ENCODE measurements at places on chromosomes 5 and 9.

DNA sequence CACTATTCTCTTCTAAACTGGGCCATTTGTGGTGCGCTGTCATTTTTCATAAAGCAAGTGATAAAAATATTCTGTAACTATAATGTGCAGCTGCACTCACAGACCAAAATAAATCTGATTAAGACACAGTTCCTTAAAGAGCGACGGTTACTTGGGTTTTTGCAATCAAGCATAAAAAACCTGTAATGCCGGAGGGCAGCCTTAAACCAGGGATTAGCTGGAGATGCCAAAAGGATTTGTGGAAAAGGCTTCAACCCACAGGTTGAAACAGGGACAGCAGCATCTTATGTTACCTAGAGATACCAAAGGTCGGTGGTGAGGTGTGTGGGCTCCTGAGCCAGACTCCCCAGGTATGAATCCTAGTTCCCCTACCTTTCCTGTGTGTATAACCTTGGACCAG lies 49.3 kb downstream of the CTNND2 start:
- DNase-seq = no peak

- DNase-seq = no peak
These were observed 45.0 kb downstream of the TSPAN17 start for GRCh38 chr5:176692326-176692725.

DNA sequence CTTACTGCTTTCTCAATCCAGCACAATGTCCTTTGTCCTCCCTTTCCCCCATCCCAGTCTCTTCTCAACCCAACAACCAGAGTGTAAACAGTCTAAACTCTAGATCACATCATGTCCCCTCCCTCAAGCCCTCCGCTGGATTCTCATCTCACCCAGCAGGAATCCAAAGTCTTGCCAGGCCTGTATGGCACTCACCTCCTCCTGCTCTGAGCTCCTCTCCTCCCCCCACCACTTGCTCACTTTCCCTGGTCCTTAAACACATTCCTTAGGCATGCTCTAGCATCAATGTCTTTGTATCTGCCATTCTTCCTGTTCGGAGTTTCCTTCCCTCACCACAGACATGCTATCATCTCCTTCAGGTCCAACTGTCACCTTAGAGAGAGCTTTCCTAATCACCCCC lies 78.8 kb downstream of the NIPSNAP3B start:
- DNase-seq = no peak

DNA sequence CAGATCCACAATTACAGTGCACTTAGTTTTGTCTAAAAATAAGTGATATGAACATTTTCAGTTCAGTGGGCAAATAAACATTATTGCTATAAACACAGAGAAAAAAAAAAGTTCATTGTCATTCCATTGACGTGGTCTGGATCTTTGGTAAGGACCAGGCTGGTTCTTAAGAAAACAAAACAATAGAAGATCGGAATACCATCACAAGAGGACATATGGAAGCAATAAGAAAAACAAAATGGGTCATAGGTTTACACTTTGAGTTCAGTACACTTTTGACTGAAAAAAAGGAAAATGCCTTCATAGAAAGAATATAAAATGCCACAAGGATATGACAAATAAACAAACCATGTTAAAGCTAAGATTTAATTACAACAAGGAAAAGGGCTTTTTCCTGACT lies 289.5 kb upstream of the TYRP1 start:
- DNase-seq = no peak

DNA sequence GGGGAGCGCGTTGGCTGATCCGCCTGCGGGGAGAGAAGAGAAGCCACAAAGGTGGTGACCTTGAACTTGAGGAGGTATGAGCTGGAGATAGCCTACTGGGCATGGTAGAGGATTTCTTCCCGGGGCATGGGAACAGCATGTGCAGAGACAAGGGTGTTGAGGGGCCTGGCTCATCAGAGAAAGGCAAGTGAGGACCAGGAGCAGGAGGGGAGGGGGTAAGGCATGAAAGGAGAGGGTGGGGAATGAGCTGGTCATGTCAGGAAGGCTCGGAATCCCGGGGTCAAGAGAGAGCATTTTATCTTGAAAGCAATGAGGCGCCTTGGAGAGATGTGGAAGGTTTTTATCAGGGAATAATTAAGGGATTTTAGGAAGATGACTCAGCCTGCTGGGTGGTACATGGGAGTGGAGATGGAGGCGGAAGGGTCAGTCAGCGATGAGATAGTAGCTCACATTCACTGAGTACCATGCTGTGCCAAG lies 121.1 kb downstream of the LHX2 start:
- no peak for DNase-seq

DNA sequence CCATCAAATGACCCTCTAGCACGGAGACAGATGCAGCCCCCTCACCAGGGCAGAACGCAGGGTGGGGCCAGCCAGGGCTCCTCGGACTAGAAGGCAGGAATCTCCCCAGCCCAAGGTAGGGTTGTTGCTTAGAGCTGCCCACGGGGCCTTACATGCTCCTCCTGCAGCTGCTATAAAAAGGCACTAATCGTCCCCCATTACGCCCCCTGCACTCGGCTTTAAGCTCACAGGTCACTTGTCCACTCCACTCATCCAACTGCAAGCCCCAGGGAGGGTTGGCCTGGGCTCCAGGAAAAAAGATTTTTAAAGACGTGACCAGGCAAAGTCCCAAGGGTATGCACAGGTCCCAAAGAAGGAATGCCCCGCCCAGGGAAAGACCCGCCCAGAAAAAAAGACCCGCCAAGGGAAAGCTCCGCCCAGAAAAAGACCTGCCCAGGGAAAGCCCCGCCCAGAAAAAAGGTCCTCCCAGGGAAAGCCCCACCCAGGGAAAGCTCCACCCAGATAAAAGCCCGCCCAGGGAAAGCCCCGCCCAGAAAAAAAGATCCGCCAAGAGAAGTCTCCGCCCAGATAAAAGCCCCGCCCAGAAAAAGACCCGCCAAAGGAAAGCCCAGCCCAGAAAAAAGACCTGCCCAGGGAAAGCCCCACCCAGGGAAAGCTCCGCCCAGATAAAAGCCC lies 11.1 kb downstream of the GRIN1 start:
- no peak for DNase-seq

- DNase-seq = no peak
These were observed 168.9 kb downstream of the MAPKAP1 start for GRCh38 chr9:125538092-125538473.

- DNase-seq = no peak
These were observed 54.1 kb downstream of the MRPS30 start for GRCh38 chr5:44862808-44863207.

DNA sequence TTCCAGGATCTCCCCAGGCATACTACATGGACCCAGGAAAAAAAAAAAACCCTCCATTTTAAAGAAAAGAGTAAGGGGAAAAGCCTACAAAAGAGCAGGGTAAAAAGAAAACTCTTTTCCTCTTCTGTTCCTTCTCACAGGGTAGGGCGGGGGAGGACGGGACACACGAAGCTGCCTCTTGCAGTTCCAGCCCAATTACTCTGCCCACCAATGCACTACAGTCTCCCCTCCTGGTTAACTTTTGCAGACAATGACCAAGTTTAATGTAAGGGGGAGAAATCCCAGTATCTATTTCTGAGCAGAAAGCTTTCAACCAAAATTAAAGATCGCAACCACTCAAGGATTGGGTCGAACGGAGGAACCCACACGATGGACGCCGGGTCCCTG lies 1.3 kb downstream of the BRD3 start:
- no peak for DNase-seq

DNA sequence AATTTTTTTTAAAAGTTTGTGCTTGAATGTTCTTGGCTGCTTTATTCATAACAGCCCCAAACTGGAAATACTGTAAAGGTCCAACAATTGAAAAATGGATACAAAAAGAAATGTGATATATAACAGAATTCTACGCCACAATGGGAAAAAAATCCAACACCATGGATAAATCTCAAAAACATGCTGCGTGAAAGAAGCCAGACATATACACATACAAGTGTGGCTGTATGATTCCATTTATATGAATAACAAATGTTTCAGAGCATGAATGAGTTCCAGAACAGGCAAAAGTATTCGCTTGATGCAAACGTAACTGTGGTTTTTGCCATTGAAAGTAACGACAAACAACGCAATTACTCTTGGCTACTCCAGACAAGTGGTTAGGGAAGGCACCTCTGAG lies 7.2 kb upstream of the SFXN1 start:
- no peak for DNase-seq

Measured in activated T-helper 1 cell treated with anti-CD3 and anti-CD28 coated beads, Interleukin-2, amount 50 U/mL, for 16 hours (primary cell).